ENCODE measurements at places on chromosomes 12 and 14.

DNA sequence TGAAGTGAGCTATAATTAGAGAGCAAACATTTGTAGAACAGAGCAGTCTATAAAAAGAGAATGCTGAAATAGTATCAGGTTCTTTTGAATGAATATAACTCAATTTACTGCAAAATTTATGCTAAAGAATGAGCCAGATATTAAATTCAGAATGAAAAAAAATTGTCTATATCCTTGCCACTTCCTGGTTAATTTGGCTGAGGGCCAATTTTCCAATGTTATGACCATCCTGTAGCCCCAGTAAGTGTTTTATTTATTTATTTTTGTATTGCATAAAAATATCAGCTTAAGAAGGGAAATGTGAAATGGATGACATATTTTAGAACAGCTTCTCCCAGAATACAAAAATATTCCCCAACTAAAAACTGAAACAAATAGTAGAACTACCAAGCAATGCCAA is 263.4 kb downstream of the SOX5 start:
- no peak for DNase-seq

DNA sequence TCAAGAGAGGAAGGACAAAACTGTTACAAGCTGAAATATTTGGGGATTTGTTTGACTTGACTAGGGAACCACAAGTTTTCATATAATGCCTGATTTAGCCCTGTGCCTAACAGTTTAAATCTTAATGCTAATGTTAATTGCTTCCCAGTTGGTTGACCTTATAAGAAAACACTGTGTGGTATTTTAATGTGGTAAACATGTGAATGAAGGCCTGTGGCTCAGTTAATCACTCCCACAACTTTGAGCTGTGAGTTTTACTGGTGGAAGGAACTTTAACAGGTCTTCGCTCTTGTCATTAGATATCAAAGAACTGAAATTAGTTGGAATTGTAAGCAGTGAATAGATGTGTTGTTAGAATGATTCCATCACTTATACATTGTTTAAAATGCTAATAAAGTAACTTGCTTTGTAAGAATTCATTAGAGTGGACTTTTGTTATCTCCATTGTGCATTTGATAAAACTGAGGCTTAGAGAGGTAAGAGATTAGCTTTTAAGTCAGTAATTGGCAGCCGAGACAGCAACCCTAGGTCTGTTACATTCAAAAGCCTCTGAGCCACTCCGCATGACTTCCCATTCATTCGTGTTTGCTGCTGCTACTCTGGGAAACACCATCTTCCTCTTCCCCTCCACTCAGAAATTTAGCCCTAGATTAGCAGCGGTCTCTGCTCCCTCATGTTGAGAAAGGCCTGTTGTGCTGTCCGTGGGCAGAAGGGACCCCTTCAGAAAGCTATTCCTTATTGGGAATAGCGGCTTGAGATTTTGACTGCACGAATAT is 1.0 kb upstream of the TBK1 start:
- peak; percentile 44 for DNase-seq

DNA sequence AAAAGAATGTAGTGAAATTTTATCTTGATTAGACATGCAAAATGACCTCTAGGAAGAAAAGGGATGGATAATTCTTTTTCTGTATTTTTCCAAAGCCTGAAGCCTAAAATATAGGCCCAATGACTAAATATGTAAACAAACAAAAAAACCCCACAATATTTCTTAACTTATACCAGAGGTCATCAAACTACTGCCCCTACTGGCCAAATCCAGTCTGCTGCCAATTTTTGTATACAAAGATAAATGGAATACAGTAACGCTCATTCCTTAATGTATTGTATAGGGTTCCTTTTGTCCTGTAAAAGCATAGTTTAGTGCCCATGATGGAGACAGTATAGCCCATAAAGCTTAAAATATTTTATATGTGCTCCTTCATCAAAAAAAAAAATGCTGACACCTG is 145.7 kb upstream of the ALG10 start:
- DNase-seq, result no peak

DNA sequence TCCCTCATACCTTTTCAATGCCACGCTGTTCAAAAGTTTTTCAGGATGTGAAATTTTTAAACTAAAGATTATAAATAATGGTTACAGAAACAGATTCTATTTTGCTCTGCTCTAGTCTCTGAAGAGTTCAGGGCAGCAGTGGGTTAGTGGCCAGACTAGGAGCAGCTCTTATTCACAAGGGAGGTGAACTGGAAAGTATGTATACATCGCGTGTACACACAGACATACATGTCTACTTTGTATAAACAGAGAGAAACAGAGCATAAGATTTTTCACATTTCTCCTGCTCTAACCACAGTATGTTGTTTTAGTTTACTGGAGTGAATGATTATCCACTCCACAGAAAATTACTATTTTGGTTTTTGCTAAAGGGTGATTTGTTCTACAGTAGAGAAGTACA is 74.4 kb upstream of the CRY1 start:
- DNase-seq, result no peak

- no peak for DNase-seq
Measured at GRCh38 chr12:27291862-27292261, 40.8 kb upstream of the BMAL2 start.

DNA sequence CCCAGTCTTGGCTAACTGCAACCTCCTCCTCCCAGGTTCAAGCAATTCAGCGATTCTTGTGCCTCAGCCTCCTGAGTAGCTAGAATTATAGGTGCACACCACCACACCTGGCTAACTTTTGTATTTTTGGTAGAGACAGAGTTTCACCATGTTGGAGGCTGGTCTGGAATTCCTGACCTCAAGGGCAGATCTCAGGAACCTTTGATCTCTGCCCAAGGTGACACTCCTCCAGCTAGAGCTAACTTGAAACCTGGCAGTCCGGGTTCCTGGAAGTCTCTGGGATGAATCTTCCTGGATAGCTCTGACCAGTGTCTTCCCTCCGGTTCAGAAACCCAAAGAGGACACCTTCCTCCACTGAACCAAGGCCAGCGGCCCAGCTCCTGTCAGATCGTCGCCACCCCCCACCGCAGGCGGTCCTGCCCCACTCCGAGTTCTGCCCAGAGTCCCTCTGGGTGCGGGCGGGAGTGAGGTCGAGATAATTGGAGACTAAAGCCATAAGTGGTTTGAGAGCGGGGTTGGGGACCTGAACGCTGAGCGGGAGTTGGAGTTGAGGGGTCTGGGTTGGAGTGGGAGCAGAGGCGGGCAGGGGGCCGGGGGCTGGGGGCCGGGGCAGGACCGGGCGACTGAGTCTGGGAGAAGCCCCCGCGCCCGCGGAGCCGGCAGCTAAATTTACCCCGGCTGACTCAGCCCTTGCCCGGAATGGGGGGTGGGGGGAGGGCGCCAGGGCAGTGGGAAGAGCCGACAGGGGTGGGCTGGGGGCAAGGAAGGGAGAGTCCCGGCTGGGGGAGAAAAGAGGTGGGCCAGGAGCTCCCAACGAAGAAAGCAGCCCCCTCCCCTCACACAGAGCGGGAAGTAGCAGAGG is 4.7 kb downstream of the DDN start:
- DNase-seq, result no peak

GRCh38 chr14:69151458-69152180 is 1.3 kb downstream of the DCAF5 start:
- peak; percentile 85 for DNase-seq

GRCh38 chr12:107179871-107180270 is 86.5 kb upstream of the CRY1 start:
- no peak for DNase-seq

DNA sequence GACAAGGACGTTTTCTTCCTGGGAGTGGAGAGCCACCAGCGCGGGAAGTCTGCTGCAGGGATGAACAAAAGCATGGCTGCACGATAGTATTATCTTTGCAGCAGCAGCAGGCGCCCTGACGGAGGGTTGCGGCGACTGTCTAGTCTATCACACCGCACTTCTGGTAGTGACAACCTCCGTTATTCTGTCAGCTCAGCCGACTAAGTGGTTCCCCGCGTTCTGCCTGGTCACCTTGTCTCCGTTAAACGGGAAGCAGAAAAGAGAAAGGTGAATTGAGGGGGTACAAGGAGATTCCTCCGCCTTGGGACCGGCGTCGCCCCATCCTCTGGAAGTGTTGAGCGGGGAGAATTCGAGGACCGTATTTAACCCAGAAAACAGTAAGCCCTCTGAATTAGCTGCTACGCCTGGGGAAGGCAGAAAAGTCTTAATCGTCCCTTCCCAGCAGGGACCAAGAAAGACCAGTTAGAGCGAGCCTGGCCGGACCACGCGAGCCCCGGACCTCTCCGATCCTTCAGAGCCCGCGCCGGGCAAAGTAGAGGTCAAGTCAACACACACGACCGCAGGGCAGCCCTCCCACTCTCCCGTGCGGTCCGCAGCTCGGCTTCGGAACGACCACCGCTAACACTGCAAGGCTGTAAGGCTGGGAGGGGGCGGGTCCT is 536 bp upstream of the DAAM1 start:
- DNase-seq, result peak; percentile 81

DNA sequence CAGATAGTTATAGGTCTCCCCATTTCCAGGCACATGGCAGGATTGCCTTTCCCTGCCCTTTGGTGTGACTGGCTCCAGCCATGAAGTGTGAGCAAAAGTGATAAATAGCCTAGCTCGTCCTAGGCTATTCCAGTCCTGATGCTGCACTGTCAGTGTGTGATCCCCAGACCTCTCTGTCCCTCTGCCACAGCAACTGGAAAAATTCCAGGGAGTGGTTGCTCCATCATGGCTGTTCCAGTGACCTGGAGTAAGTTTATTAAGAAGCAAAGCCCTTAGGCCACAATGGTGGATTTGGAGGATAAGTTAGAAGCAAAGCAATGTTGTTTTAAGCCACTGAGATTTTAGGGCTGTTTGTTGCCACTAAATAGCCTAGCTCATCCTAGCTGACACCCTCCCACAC is 9.8 kb upstream of the KRT83 start:
- no peak for DNase-seq

DNA sequence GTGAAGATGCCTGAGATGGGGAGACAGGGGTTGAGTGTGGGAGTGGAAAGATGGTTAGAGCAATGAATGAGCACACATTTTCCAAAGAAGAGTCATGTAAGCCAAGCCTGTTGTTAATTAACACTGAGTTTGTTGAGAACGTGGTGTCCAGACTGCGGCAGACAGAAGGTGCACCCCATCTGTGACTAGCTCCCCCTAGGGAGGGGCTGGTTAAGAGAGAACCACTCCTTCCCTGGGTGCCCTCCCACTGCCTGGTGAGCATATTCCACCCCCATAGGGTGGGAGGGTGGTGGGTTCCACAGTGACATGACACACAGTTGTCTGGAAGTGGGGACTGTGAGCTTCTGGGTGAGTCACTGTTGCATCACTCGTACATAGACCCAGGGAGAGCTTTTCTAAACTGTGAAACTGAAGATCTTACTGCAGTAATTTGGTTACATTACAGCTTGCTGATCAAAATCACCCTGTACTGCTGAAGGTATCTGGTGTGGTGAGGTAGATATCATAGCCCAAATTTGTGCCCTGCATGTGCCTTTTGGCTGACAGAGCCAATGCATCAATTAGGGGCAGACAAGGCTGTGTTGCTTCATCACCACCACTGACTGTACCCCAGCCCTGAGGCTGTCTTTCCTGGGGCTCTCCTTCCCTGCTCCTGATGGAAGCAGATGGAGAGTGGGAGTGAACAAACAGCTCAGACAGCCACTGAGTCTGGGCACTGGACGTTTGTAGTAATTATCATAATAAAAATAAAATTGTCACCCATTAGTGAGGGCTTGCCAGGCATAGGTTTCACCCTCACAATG is 150.9 kb downstream of the EMP1 start:
- no peak for DNase-seq

- DNase-seq, result no peak
Measured at GRCh38 chr12:55818886-55819285, 1.0 kb downstream of the ORMDL2 start.
